HCT116 (cell line): ENCODE measurements at places on chromosomes 5 and 9.

GRCh38 chr5:5711592-5711991, 289.1 kb downstream of the ICE1 start:
- no peak for DNase-seq

- no peak for DNase-seq
Measured at GRCh38 chr5:67999391-67999790, 216.2 kb upstream of the PIK3R1 start.

- no peak for DNase-seq
Measured at GRCh38 chr9:354453-354852, 139.8 kb downstream of the DOCK8 start.

GRCh38 chr5:65047948-65048690, 279.4 kb downstream of the CWC27 start:
- DNase-seq = no peak

- DNase-seq = no peak
Measured at GRCh38 chr9:38006163-38006562, 62.9 kb downstream of the SHB start.

DNA sequence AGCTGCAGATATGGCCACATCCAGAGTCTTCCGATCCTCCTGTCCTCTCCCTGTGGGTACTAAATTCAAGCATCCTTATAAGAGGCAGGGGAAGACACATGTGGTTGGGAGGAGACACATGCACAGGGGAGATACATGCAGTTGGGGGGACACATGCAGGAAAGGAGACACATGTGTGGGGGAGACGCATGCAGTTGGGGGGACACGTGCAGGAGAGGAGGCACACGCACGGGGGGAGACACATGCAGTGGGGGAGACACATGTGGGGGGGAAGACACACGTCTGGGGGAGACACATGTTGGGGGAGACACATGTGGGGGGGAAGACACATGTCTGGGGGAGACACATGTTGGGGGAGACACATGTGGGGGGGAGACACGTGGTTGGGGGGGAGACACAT, 21.2 kb upstream of the OLFM1 start:
- no peak for DNase-seq

DNA sequence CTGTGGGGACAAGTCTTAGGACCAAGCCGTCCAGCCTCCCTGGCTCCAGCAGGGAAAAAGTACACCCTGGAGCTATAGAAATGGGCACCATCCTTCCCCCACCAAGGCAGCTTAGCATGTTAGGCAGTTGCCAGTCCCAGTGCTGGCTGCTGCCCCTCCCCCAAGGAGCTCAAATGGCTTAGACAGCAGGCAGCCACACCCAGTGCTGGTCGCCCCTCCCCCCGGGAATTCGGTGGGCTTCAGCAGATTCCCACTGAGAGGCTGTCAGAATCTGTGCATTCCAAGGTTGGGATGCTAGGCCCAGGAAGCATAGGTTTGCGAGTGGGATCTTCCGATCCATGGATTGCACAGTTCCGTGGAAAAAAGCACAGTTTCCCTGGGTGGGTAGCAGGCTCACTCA, 105.2 kb upstream of the ITGA1 start:
- DNase-seq = no peak

DNA sequence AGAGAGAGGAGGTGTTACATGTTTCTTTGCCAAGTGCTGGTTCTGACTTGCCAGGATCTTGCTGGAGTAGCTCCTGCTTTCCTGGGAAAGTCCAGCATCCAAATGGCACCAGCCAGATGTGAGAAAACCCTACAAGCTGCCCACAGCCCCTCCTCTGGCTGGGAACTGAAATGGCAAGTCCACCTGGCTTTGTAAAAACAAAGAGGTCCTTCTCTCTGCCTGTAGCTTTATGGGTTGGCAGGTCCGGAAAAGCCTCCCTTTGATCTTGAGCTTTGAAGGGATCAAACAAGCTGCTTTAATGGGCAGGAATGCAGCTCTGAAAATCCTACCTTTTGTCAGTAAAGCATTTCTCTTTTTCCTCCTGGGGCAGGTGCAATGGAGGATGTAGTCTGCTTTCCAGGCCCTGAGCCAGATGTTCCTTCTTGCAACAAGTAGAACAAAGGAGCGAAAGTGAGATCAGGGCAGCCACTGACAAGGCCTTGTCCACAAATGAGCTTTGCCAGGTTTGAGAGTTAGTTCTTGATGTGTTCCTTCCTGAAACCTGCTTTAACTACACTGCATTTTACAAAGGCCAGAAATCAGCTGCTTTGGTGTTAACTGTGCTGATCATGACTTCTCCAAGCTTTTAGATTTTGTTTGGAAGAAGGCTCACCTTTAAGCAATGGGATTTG, 456.7 kb downstream of the ZNF608 start:
- peak; percentile 15 for DNase-seq

GRCh38 chr9:1683951-1684350, 331.2 kb upstream of the SMARCA2 start:
- DNase-seq = no peak

DNA sequence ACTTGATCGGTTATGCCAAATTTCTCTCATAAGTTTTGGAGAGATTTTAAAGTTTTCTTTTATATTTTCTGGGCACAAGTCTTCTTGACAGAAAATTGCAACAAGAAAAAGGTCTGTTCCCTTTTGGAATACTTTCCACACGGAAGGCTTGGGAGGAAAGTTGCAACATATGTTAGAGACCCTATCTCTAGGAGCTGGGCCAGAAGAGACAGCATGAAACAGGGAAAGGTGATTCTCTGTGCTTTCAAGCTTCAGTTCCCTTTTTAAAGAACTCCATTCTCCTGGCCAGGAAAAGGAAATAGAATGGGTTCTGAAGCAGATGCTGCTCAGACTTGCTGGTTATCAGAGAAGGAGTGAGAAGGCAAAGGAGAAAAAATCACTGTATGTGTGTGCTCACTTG, 368.3 kb downstream of the SPATA31D1 start:
- no peak for DNase-seq

DNA sequence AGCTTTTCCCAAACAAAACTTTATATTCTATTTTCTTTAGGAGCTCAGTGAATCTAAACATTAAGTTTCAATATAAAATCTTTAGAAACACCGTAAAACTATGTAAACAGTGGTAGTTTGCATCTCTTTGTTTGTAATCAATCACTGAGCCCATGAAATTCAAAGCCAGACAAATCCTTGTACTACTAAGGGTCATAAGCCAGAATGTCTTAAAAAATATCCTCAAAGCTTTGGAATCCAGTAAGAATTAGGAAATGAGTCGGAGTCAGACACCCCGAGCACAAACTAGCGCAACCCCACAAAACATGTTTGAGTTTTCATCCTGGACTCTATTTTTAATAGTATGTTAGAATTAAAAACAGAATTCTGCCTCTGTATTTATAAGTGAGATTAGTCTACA, 153.8 kb downstream of the HSPA4 start:
- DNase-seq = no peak

DNA sequence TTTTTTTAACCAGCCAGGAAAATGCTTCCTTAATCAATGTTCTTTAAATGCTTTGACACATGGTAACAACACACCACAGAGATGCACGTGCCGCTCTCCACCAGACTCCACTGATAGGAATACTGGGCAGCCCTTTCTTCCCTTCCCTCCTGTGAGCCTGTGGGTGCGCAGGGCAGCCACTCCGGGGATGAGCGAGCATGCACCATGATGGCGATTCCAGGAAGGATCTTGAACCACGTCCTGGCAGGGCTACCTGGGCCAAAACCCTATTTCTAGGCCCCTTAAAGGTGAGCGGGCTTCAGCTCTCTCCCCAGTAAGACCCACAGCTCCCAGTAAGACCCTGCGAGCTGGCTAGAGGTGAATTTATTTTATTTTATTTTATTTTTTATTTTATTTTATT, 128.2 kb downstream of the MVB12B start:
- no peak for DNase-seq

DNA sequence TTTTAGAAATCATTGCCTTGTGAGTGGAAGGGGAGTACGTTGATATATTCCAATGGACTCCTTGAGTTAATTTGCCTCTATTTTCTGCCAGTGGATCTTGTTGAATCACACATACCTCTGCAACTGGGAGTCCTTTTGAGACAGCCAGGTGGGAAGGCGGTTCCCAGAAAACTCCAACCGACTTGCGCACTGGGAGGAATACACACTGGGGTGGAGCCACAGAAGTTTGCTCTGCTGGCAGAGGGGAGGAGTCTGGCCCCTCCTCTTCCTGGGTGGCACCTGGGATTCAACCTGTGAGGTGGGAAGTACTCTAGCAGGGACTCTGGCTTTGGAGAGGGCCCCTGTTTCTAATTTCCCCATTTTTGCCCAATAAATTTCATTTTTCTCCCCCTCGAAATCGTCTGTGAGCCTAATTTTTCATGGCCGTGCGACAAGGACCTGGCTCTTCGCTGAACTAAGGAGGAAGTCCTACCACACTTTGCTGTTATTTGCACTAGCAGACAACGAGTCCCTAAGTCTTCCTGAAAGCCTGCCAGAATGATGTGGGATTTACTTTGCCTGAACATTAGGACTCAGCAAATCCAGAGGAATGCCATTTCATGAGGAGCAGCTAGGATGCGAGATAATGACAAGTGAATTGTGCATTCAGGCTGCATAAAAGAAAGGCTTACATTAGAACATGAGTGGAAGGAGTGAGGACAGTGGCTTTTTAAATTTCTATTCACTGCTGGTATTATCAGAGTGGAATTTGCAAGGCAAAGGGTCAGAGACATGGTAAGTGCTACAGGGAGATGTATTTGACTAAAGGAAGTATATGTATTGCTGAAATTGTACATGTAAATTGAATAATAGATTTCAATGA, 67.2 kb downstream of the PRLR start:
- no peak for DNase-seq

GRCh38 chr5:57277085-57277484, 103.2 kb downstream of the GPBP1 start:
- DNase-seq = peak; percentile 13

GRCh38 chr9:81474125-81474524, 215.2 kb downstream of the TLE1 start:
- no peak for DNase-seq

- DNase-seq = no peak
Measured at GRCh38 chr9:35891646-35892045, 14.4 kb upstream of the HRCT1 start.

GRCh38 chr9:8143677-8144076, 344.1 kb upstream of the DMAC1 start:
- no peak for DNase-seq

GRCh38 chr9:68509689-68510088, 31.0 kb downstream of the TMEM252 start:
- no peak for DNase-seq

- DNase-seq = no peak
Measured at GRCh38 chr5:69167929-69168328, 979 bp downstream of the CCNB1 start.

DNA sequence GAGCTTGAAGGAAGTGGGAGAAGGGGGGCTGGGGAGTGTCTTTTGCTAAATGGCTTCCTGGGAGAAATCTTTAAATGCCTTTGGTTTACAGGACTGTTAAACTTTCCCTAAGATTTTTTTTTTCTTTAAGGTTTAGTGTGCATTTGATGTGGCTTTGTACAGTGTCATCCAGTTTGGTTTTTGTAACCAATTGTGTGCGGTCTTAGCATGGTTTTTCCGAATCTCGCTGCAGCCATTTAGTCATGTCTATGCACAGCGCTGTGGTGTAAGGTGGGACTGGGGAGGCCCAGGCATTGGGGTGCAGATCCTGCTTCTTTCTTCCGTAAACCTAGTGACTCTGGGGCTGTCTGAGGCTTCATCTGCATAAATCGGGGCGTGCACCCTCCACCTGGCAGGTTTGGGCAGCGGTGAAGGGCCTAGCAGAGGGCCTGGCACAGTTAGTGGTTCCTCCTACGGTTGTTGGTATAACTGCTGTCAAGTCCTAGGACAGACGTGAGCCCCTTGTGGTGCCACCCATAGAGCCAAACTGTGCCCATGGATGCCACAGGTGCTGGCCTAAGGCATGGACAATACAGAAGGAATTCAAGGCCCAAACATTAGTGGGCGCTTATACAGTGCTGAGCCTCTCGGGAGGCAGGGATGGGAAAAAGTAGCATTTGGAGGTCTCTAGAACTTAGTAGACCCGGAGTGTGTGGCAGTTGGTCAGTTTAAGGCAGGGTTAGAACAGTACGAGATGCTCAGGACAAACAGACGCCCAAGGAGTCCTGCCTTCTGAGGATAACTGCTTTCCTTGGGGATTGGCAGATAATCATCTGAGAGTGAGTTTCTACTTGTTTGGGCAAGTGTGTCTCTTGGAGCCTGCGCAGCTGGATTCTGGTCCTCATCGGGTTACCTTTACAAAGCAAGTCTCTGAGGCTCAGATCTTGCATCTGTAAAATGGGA, 1.5 kb downstream of the PRRC2B start:
- no peak for DNase-seq

GRCh38 chr5:32272746-32273145, 40.0 kb downstream of the MTMR12 start:
- no peak for DNase-seq

DNA sequence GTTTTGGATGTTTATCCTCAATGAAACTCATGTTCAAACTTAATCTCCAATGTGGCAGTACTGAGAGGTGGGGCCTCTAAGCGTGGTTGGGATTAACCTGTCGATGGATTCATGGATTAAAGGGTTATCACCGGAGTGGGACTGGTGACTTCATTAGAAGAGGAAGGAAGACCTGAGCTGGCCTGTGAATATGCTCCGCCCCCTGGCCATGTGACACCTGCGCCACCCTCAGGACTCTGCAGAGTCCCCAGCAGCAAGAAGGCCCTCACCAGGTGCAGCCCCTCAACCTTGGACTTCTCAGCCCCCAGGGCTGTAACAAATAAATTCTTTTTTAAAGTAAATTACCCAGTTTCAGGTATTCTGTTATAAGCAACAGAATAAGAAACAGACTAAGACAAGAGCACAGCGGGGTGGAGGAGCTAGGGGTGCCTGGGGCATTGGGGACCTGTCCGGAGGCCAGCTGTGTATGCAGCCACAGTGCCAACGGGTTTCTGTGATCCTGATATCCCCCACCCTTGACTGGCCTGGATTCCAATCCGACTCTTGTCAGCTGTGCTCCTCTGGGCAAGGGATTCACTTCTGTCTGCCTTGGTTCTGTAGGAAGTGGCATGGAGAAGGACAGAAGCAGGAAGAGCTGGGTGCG, 3.2 kb upstream of the MAPK9 start:
- DNase-seq = no peak

GRCh38 chr9:6975198-6975597, 217.4 kb downstream of the KDM4C start:
- no peak for DNase-seq

- DNase-seq = no peak
Measured at GRCh38 chr5:10994091-10994986, 233.3 kb upstream of the DAP start.

GRCh38 chr9:87716141-87716540, 9.8 kb upstream of the CTSL start:
- DNase-seq = no peak

- DNase-seq = peak; percentile 22
Measured at GRCh38 chr5:109689740-109690241, at the start of gene MAN2A1. TSS of gene MAN2A1 (plus strand) at chr5:109689927. CDS start at chr5:109690418, 491 bp downstream.

GRCh38 chr5:74155501-74155900, 485.0 kb downstream of the ENC1 start:
- no peak for DNase-seq

- DNase-seq = no peak
Measured at GRCh38 chr5:138869763-138870500, 5.2 kb downstream of the LRRTM2 start.

DNA sequence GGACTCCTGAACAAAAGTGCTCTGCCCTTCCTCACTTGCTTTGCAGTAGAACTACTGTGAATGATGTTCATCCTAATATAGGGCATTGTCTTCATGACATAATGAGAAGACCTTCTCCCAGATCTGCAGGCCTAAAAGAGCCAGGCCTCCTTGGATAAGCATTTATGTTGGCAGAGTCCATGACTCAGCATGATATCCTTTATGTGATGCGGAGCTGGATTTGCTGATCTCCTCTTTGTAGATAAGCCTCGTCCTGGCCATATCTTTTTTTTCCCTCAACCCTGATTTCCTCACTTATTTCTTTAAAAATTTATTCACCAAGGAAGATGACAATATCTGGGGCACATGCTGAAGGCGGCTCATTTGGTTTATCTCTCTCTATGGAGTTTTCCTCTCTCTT, 62.4 kb upstream of the TAS2R1 start:
- no peak for DNase-seq
